ENCODE measurements at places on chromosomes 4 and X. TPM values are rescaled to one million over a fixed set of nuclear protein-coding genes. Genes with fewer than 3 reads are reported as not detected.

The NUP62CL gene
- 18.1 TPM for total RNA-seq

The TRIM60 gene
- total RNA-seq, result not detected

The CITED1 gene
- 1.3 TPM for total RNA-seq

The SAGE1 gene
- not detected for total RNA-seq

The SPANXN4 gene
- not detected for total RNA-seq

The QRFPR gene
- 0.08 TPM for total RNA-seq

The VCX2 gene
- total RNA-seq, result not detected

The GJB1 gene
- 0.08 TPM for total RNA-seq

The KCND1 gene
- total RNA-seq, result 1.2 TPM
